NCI-H187 (cell line): ENCODE measurements at places on chromosomes 2 and 18.

DNA sequence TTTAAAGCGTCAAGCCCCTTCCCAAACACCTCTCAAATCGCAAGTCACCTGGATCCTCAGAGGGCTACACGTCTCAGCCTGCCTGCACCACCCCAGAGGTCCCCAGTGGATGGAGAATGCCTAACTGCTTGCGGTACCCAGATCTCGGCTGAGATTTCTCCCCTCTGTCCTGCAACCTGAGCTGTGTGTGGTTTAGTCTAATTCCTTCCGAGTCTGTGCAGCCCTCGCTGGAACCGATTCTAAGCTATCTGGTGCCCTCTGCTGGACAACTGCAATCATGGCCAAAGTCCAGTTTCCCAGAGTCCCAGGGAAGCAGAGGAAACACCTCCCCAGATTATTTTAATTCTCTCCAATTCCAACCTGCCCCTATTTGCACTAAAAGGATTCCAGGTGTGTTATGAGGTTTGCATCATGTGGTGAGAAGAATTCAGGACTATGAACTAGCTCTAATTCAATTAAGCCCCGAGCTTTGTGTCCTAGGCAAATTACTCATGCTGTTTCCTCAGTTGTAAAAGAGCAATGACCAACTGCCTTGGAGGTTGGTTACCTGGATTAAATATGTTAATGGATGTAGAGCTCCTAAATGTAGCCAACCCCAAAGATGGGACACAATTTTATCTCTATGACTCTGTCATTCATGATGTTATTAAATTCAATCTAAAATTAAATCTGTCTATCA lies 276.1 kb upstream of the NCKAP5 start:
- DNase-seq: peak; percentile 12

GRCh38 chr18:77108001-77108692 lies 24.4 kb downstream of the MBP start:
- DNase-seq: no peak

- DNase-seq: no peak
These were observed 24.0 kb downstream of the ZNF385B start for GRCh38 chr2:179837408-179837807.

- no peak for DNase-seq
These were observed 6.2 kb downstream of the NAB1 start for GRCh38 chr2:190655113-190655512.

DNA sequence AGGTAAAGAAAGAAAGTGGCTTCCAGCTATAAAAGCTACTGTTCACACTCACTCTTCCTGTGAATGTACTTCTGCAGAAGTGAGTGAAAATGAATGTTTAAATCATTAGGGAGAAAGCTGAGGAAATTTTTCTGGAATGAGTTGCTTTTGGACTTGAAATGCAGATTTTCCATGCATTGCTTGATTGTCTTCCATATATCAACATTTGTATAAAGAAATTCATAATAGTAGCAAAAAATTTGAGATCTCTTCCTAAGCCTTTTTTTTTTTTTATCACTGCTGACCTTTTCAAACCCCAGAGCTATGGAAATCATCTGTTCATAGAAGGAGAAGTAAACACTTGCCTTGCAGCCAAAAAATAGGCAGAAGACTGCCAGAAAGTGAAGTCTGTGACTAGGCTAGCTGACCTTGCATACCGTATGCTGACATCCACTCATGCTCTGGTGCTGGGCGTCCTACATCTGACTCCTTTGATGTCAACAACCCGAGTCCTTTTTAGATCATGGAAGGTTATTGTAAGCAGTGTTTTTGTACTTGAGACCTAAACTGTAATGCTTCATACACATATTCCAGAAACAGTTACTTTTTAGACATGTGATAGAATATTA lies 154.5 kb upstream of the RASGRP3 start:
- no peak for DNase-seq

- DNase-seq: peak; percentile 45
These were observed 1.3 kb downstream of the BCL2 start for GRCh38 chr18:63317982-63318888.
